ENCODE measurements at places on chromosomes 16 and 17. TPM values are rescaled to one million over a fixed set of nuclear protein-coding genes. Genes with fewer than 3 reads are reported as not detected.
A peak's percentile ranks its signal among the peaks of the same experiment; 100 is the strongest.

- no peaks in the 10 kb centered on the region for H3K27me3 ChIP-seq
- DNase-seq = no peak
- H3K27ac ChIP-seq = no peak overlapping the region
- H3K36me3 ChIP-seq = no peaks in the 10 kb centered on the region
- no peak overlapping the region for H3K4me3 ChIP-seq
These were observed 15.4 kb downstream of the ZFPM1 start for GRCh38 chr16:88468275-88469129.

DNA sequence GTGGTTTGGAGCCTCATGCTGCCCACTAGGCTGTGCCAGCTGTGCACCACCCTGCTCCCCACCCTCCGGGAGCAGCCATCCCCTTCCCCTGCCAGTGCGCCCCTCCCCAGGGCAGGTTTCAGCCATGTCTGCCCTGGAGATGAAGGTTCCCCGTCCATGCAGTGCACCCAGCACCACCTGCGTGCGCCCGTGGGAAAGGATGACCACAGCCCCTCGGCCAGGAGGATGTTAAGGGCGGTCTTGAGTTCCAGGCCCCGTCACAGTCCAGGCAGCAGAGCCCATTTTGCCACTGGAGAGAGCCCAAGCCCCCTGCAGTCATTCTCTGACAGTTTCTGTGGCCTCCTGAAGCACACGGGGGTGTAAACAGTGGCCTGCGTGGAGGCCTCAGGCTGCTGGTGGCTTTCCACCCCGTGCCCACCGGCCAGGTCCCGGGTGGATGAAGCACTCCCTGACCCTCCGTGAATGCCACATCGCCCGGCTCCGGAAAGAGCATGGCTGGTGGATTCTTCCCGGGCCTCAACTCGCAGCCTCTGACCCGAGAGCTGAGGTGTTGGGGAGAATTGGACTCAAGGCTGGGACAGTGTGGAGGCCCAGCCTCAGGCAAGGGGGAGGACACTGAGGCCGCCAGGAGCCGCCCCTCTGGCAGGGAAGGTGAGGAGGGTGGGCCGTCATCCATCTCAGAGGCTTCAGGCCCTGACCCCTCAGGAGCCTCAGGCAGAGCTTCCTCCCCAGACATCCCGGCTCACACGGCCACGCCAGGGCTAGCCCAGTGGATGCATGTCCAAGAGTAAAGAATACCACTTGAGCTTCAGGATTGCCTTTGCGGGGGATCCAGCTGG lies 69.7 kb upstream of the CHMP6 start:
- peaks cover 9% of the 10 kb centered on the region for H3K36me3 ChIP-seq
- H3K27ac ChIP-seq = no peak overlapping the region
- H3K27me3 ChIP-seq = no peaks in the 10 kb centered on the region
- no peaks in the 10 kb centered on the region for H3K4me1 ChIP-seq
- no peak for DNase-seq

CHTF8 gene
- total RNA-seq = 99.0 TPM

DNA sequence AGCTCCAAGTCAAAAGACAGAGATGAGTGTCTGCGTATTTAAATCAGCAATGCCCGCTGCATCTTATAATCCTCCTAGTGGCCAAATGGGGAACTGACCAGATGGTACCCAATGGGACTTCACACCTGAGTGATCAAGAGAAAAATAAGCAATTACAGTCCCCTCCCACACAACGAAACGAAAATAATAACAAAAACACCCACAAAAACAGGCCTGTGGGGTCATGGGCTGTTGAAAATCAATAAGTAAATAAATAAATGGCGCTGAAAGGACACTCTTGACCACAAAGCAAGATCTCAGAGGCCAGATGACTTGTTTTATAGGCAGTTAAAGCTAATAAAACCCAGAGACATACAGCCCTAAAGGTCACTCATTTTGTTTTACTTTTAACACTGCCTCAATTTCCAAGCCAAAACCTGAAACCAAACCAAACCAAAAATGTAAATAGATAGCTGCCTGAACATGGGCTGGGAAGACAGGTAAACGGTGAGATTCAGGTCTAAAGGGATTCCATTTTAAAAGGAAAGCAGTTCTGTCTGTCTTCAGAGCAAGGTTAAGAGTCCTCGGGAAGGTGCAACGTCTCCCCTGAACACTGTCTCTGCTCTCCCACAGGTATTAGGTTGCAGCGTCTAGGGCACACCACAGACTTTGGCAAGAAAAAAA lies 1.3 kb downstream of the ZNF821 start:
- H3K27ac ChIP-seq = peak overlapping the region; percentile 91
- peak overlapping the region; percentile 96 for H3K4me3 ChIP-seq
- peaks cover 30% of the 10 kb centered on the region for H3K4me1 ChIP-seq
- peak; percentile 52 for DNase-seq

CARD14 gene
- total RNA-seq = 1.4 TPM

- H3K4me3 ChIP-seq = no peak overlapping the region
- DNase-seq = no peak
- H3K4me1 ChIP-seq = peaks cover 35% of the 10 kb centered on the region
- no peaks in the 10 kb centered on the region for H3K27me3 ChIP-seq
- peaks cover 9% of the 10 kb centered on the region for H3K36me3 ChIP-seq
- no peak overlapping the region for H3K27ac ChIP-seq
These were observed 53.7 kb downstream of the CACNG1 start for GRCh38 chr17:67098006-67098405.

DNA sequence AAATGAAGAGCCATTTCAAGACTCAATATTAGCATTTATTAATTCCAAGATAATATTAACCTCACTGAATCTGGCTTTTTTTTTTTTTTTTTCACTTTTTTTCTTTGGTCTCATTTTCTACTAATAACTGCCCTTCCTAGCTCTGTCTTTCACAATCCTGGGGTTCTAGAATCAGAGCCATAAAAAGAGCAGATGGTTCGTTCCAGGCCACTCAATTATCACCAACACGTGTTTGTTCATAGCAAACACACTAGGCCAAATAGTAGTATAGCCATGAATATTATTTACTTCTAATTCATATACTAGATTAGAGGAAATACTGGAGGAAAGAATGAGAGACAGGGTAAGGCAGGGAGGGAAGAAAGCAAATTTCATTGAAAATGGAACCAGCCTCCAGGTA lies 39.8 kb downstream of the TEX2 start:
- H3K4me3 ChIP-seq = no peak overlapping the region
- H3K4me1 ChIP-seq = no peaks in the 10 kb centered on the region
- H3K27me3 ChIP-seq = no peaks in the 10 kb centered on the region
- H3K27ac ChIP-seq = no peak overlapping the region
- DNase-seq = no peak

DNA sequence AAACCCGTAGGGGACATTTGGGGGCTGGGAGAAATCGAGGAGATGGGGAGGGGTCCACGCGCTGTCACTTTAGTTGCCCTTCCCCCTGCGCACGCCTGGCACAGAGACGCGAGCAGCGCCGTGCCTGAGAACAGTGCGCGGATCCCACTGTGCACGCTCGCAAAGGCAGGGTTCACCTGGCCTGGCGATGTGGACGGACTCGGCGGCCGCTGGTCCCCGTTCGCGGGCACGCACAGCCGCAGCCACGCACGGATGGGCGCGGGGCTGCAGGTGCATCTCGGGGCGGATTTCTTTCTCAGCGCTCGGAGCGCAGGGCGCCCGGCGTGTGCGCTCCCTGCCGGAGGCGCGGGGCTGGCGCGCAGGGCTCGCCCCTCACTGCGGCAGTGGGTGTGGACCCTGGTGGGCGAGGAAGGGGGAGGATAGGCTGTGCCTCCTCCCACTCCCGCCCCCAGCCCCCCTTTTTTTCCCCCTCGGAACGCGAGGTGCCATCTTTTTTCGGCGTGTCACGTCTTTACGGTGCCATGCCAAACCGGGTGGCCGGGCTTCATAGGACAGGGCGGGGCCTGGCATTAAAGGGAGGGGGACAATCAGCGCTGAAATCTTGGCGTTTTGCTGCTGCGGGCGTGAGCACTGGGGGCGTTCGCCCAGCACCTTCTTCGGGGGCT lies 1.1 kb downstream of the MAPT start:
- H3K27ac ChIP-seq = no peak overlapping the region
- H3K4me3 ChIP-seq = peak overlapping the region; percentile 79
- peaks cover 19% of the 10 kb centered on the region for H3K4me1 ChIP-seq

DNA sequence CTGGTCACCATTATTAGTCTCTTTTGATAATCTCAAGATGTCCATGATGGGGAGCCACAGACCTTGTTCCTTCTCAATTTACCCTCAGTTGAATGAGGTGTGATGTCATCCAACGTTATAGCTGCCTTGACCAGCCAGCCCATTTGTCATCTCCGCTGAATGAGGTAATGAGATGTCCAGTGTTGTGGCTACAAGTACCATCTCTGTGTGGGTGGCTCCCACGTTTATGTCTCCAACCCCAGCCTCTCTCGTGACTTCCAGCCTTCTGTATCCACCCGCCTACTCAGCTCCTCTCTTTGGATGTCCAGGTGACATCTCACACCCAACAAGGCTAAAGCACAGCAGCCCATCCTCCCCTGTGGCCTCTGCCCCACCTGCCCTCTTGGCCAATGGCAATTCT lies 18.2 kb downstream of the DNAH17 start:
- no peak for DNase-seq
- H3K27me3 ChIP-seq = no peaks in the 10 kb centered on the region
- H3K27ac ChIP-seq = no peak overlapping the region
- H3K4me1 ChIP-seq = no peaks in the 10 kb centered on the region
- H3K36me3 ChIP-seq = no peaks in the 10 kb centered on the region

ADAD2 gene
- total RNA-seq = not detected

GRCh38 chr17:28807925-28808634 lies 34.5 kb downstream of the FAM222B start:
- no peaks in the 10 kb centered on the region for H3K36me3 ChIP-seq
- no peaks in the 10 kb centered on the region for H3K27me3 ChIP-seq
- no peaks in the 10 kb centered on the region for H3K4me1 ChIP-seq
- no peak for DNase-seq

- no peaks in the 10 kb centered on the region for H3K4me1 ChIP-seq
- no peaks in the 10 kb centered on the region for H3K27me3 ChIP-seq
- H3K27ac ChIP-seq = no peak overlapping the region
- no peak overlapping the region for H3K4me3 ChIP-seq
These were observed 112.6 kb upstream of the IRX5 start for GRCh38 chr16:54817940-54818574.

- H3K4me1 ChIP-seq = peaks cover 34% of the 10 kb centered on the region
- no peaks in the 10 kb centered on the region for H3K36me3 ChIP-seq
- H3K27ac ChIP-seq = no peak overlapping the region
- no peaks in the 10 kb centered on the region for H3K27me3 ChIP-seq
- no peak for DNase-seq
- no peak overlapping the region for H3K4me3 ChIP-seq
These were observed 8.5 kb upstream of the PDP2 start for GRCh38 chr16:66871840-66872239.

- H3K4me1 ChIP-seq = peaks cover 23% of the 10 kb centered on the region
- DNase-seq = no peak
- no peaks in the 10 kb centered on the region for H3K36me3 ChIP-seq
These were observed 1.1 kb downstream of the ZNF423 start for GRCh38 chr16:49854796-49855203.

GRCh38 chr16:3138342-3138741 lies 3.5 kb downstream of the ZNF213 start:
- no peaks in the 10 kb centered on the region for H3K36me3 ChIP-seq
- H3K27me3 ChIP-seq = no peaks in the 10 kb centered on the region
- H3K27ac ChIP-seq = no peak overlapping the region
- no peak overlapping the region for H3K4me3 ChIP-seq
- DNase-seq = no peak

DNA sequence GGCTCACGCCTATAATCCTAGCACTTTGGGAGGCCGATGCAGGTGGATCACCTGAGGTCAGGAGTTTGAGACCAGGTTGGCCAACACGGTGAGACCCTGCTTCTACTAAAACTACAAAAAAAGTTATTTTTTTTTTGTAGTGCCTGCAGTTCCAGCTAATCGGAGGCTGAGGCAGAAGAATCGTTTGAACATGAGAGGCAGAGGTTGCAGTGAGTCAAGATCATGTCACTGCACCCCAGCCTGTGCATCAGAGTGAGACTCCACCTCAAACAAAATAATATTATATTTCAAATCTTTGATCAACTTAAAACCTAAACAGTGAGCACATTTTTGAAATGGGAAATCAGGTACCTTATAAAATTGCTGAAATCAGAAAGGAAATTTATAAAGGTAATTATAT lies 36.5 kb downstream of the NCOR1 start:
- H3K27me3 ChIP-seq = no peaks in the 10 kb centered on the region
- H3K4me3 ChIP-seq = no peak overlapping the region
- no peaks in the 10 kb centered on the region for H3K4me1 ChIP-seq
- no peak overlapping the region for H3K27ac ChIP-seq
- H3K36me3 ChIP-seq = no peaks in the 10 kb centered on the region

DNA sequence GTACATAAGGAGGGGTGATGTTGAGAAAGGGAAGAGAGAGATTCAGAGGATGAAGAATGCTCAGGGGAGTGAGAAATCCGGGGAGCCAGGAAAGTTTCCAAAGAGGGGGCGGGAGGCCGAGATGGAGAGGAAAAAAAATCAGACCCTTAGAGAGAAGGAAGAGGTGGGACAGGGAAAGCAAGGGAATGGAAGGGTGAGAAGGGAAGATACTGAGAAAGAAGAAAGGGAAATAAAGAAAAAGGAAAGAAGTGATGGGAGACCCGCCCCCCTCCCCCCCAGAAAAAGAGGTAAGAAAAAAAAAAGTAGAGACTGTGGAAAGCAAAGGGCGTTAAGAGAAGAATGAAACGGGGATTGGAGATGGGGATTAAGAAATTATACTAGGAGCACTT lies 507 bp downstream of the DYNLRB2 start:
- no peaks in the 10 kb centered on the region for H3K4me1 ChIP-seq
- peak overlapping the region; percentile 68 for H3K4me3 ChIP-seq
- no peaks in the 10 kb centered on the region for H3K27me3 ChIP-seq
- no peak for DNase-seq

DNA sequence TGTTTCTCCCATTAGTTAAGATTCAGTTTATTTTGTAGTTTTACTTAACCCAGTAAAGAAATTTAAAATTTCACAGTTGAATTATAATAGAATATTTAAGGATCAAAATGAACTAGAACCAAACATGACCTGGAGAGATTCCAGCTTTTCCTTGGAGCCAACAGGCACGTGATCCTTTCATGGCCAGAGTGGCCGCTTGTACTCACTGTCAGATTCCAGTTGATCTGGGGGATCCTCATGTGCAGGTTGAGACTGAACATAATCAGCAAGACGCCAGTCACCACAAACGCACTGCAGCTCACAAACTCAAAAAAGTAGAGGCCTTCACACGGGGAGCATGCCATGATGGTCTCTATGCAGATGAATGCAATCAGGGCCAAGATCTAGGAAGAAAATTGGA lies 31.7 kb downstream of the CMTM3 start:
- no peak for DNase-seq
- H3K4me1 ChIP-seq = no peaks in the 10 kb centered on the region
- H3K4me3 ChIP-seq = no peak overlapping the region
- no peaks in the 10 kb centered on the region for H3K36me3 ChIP-seq

DNA sequence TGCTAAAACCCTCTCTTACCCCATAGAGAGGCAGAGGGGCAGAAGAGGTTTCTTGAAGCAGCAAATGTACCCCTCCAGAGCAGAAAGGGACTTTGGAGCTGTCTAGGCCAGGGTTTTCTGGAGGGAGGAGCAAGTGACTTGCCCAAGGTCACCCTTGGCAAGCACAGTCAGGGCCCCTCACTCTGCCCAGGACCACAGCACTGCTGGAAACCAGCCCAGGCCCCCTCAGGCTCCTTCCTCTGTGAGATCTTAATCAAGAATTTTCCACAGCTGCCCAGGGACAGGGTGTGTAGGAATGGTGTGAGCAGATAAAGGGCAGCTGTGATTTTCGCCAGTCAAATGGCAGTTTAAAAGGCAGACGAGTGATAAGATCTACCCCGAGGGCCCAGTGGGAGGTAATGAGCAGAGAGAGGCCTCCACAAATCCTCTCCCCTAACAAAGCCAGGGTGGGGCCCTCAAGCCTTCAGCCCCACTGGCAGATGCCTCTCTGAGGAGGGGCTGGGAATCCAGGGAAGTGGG lies 3.9 kb upstream of the SLC12A3 start:
- no peaks in the 10 kb centered on the region for H3K27me3 ChIP-seq
- H3K4me3 ChIP-seq = no peak overlapping the region
- DNase-seq = no peak
- no peaks in the 10 kb centered on the region for H3K36me3 ChIP-seq
- no peak overlapping the region for H3K27ac ChIP-seq

Data from tibial nerve (tissue), 4 donors.